ENCODE measurements at places on chromosomes 3 and 15. TPM values are rescaled to one million over a fixed set of nuclear protein-coding genes. Genes with fewer than 3 reads are reported as not detected.
A peak's percentile ranks its signal among the peaks of the same experiment; 100 is the strongest.

Gene STAC
- 1.2 TPM for total RNA-seq

GRCh38 chr3:187978433-187979011, 175.4 kb upstream of the LPP start:
- peaks cover 6% of the 10 kb centered on the region for H3K4me1 ChIP-seq
- no peaks in the 10 kb centered on the region for H3K27me3 ChIP-seq
- H3K27ac ChIP-seq: no peak overlapping the region
- H3K4me3 ChIP-seq: no peak overlapping the region
- no peak for DNase-seq
- no peaks in the 10 kb centered on the region for H3K36me3 ChIP-seq

DNA sequence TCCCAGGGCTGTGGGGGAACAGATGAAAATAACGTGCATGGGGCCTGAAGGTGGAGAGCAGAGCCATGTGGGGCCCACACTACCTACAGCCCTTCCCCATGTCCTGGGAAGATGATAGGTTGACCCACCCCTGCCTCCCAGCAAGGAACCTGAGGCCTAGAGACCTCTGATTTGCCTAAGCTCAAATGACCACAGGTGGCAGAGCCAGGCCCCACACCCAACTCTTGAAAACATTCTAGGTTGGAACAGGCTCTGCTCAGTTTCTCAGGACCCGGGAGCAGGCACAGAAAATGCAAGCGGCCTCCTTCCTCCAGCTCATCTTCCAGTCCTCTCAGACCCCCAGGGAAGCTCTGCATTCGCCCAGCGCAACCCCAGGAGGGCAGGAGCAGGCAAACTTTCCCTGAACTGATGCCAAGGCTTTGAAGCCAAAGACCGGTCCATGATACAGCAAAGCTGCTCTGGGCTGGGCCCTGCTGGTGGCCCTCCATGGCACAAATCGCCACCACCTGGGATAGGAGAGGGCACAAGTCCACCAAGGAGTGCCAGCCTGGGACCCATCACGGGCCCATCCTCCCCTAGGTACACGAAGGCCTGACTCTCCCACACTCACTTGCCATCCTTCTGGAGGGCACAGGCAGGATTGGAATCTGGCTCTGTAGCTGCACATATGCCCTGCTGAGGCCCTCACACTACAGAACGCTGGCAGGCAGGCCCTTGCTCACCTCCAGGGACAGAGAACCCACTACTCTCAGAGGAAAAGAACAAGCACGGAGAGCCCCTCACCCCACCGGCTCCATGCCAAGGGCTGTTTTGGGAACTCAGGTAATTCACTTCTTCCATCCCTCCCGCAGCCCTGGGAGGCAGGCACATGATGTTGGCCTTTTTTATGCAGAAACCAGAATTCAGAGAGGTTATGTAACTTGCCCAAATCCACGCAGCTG, 51.0 kb upstream of the FURIN start:
- H3K4me1 ChIP-seq: peaks cover 23% of the 10 kb centered on the region
- peaks cover 5% of the 10 kb centered on the region for H3K27me3 ChIP-seq
- H3K36me3 ChIP-seq: no peaks in the 10 kb centered on the region
- no peak for DNase-seq

Gene SH2D7
- not detected for total RNA-seq

DNA sequence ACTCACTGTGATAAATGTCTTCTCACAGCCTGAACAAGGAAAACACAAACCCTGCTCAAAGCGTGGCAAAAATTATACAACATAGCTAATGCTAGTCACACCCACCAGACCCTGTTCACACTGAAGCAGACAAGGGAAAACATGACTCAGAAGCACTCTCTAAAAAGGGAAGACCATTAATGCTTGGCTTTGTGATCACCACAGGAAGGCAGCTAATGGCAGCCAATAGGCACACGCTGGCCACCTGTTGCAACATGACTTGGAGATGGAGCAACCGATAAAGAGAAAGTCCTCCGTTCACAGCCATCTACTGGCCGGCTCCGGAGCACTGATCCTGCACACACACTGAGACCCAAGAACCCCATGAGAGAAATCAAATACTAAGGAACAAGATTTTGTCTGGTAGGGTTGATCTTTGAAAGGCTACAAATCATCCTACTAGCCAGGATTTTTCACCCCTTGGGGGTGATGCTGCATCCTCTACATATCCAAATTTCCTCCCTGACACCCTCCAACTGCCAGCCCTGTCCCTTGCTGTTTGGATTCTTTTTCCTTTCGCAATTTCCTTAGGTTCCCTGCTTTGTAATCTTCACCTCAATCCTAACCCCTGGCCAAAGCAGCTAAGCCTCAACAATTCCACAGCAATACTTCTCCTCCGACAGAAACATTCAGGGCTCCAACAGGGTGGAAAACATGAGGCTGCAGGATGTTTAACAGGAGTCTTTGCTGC, 3.2 kb downstream of the ZXDC start:
- H3K36me3 ChIP-seq: peaks cover 4% of the 10 kb centered on the region
- H3K4me1 ChIP-seq: peaks cover 27% of the 10 kb centered on the region
- peak overlapping the region; percentile 88 for H3K4me3 ChIP-seq

- peaks cover 3% of the 10 kb centered on the region for H3K4me1 ChIP-seq
- no peak for DNase-seq
- H3K36me3 ChIP-seq: no peaks in the 10 kb centered on the region
- no peak overlapping the region for H3K4me3 ChIP-seq
Observed at GRCh38 chr15:96336596-96337364, 6.3 kb downstream of the NR2F2 start.

GRCh38 chr3:178476886-178477285, 59.4 kb upstream of the KCNMB2 start:
- peak overlapping the region; percentile 16 for H3K27ac ChIP-seq
- no peak overlapping the region for H3K4me3 ChIP-seq
- H3K4me1 ChIP-seq: peaks cover 4% of the 10 kb centered on the region
- H3K36me3 ChIP-seq: no peaks in the 10 kb centered on the region
- no peaks in the 10 kb centered on the region for H3K27me3 ChIP-seq

DNA sequence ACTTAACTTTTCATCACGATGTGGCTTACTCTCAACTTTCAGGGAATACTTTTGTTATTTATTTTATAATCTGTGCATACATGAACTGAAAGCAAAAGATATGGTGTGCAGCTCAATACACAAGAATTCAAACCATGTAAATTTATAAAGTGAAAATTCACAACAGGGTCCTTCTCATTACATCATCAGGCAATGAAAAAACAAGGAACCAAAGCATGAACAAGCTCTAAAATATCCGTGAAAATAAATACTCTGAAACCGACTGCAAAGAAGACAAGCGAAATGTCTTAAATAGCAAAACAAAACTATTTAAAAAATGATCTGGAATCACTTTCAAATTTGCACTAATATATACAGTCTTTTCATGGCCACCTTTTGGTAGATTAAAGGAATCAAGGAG, 28.9 kb downstream of the GNB5 start:
- DNase-seq: no peak
- no peak overlapping the region for H3K27ac ChIP-seq
- no peak overlapping the region for H3K4me3 ChIP-seq
- H3K36me3 ChIP-seq: no peaks in the 10 kb centered on the region
- peaks cover 3% of the 10 kb centered on the region for H3K27me3 ChIP-seq

DNA sequence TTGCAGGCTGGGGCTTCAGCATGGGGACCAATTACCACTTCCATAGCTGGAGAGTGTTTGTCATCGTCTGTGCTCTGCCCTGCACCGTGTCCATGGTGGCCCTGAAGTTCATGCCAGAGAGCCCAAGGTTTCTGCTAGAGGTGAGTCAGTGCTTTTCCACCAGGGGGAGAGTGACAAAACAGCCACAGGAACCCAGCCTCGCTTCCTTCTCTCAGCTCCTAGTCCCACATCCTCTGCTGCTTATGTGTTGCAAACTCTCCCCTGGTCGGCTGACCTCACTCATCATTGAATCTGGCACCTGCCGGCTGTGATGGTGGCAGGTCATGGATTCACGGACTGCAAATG, 158.3 kb downstream of the SV2B start:
- no peaks in the 10 kb centered on the region for H3K4me1 ChIP-seq
- H3K36me3 ChIP-seq: no peaks in the 10 kb centered on the region
- DNase-seq: no peak
- no peak overlapping the region for H3K4me3 ChIP-seq

GRCh38 chr3:133441867-133442270, 42.0 kb downstream of the BFSP2 start:
- H3K36me3 ChIP-seq: peaks cover 9% of the 10 kb centered on the region
- DNase-seq: no peak
- no peak overlapping the region for H3K27ac ChIP-seq

Gene MYZAP
- total RNA-seq: not detected

GRCh38 chr3:113498221-113499005, 16.5 kb downstream of the SPICE1 start:
- H3K27ac ChIP-seq: no peak overlapping the region
- no peak overlapping the region for H3K4me3 ChIP-seq
- DNase-seq: no peak
- H3K4me1 ChIP-seq: no peaks in the 10 kb centered on the region
- peaks cover 2% of the 10 kb centered on the region for H3K27me3 ChIP-seq
- no peaks in the 10 kb centered on the region for H3K36me3 ChIP-seq

Gene TMEM42
- 9.6 TPM for total RNA-seq

GRCh38 chr3:187026317-187026670, 96.0 kb downstream of the ST6GAL1 start:
- no peak for DNase-seq
- peaks cover 8% of the 10 kb centered on the region for H3K27me3 ChIP-seq
- H3K27ac ChIP-seq: peak overlapping the region; percentile 36
- H3K36me3 ChIP-seq: no peaks in the 10 kb centered on the region
- H3K4me3 ChIP-seq: no peak overlapping the region
- H3K4me1 ChIP-seq: peaks cover 10% of the 10 kb centered on the region

Gene KNG1
- total RNA-seq: not detected

DNA sequence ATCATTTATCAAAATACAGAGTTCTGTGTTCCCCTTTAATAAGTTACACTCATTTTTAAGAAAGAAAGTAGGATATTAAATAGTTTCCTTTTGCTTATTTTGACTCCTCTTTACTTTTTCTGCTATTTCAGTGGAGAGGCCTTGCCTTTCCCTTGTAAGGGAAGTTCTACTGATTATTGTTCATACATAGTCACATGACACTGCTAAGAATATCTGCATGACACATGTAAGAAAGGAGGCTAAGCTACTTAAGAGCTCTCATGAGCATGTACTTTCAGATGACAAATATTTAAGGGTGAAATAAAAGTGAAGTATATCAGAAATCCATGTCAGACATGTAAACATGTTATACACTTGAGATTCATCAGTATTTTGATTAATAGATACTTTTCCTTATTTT, 39.0 kb downstream of the MYRIP start:
- no peaks in the 10 kb centered on the region for H3K27me3 ChIP-seq
- no peaks in the 10 kb centered on the region for H3K4me1 ChIP-seq
- no peaks in the 10 kb centered on the region for H3K36me3 ChIP-seq

- peaks cover 9% of the 10 kb centered on the region for H3K4me1 ChIP-seq
- no peak for DNase-seq
- H3K27me3 ChIP-seq: peaks cover 4% of the 10 kb centered on the region
- H3K4me3 ChIP-seq: no peak overlapping the region
Observed at GRCh38 chr3:134802428-134803050, 7.5 kb downstream of the EPHB1 start.

DNA sequence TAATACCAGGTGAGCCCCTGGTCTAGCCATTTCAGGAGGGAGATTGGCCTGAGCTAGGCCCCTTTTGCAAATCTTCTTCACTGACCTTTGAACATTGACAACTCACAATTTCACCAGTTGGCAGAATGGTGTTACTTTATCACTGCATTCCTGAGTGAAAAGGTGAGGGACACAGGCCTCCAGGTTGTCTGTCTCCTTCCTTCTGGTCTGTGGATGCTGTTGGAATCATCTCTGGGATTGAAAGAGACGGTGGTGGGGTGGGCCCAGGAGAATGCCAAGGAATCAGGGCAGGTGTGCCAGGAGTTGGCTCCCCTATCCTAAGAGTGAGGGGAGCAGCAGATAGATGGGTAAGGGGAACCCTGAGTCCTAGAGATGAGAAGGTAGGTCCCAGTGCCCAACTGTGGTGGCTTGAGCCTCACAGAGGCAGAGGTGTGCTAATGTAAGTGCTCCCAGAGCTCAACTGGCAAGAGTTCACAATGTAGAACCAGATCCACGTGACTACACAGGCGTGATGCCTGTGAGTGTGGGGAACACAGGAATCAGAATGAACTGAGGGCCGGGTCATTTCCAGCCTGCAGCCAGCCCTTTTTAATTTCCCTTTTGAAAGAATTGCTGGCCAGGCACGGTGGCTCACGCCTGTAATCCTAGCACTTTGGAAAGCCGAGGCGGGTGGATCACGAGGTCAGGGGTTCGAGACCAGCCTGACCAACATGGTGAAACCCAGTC, 11.2 kb downstream of the C3orf62 start:
- H3K27me3 ChIP-seq: peaks cover 2% of the 10 kb centered on the region
- H3K36me3 ChIP-seq: no peaks in the 10 kb centered on the region
- H3K4me1 ChIP-seq: no peaks in the 10 kb centered on the region
- no peak overlapping the region for H3K27ac ChIP-seq

- H3K27ac ChIP-seq: no peak overlapping the region
- H3K4me3 ChIP-seq: no peak overlapping the region
- H3K27me3 ChIP-seq: peaks cover 10% of the 10 kb centered on the region
- H3K36me3 ChIP-seq: no peaks in the 10 kb centered on the region
Observed at GRCh38 chr3:184350618-184351017, 10.8 kb downstream of the CLCN2 start.

DNA sequence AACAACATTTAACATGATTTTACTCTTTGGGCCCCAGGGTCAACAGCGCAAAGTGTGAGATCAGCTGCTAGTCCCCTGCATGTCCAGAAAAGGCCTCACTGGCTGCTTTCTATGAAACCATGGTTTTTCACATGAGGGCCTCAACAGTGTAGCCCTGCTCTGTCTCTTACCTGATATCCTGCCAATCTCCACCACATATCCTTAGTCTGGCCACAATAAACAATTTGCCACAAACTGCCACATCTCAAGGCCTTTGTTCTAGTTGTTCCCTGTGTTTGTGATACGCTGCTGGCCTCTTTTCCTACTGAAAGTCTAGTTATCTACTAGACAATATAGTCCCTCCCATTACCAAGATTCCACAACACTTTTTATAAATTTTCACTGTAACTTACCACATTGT, 17.7 kb downstream of the VPS39 start:
- peaks cover 5% of the 10 kb centered on the region for H3K36me3 ChIP-seq
- DNase-seq: no peak
- H3K27me3 ChIP-seq: no peaks in the 10 kb centered on the region
- no peak overlapping the region for H3K27ac ChIP-seq

DNA sequence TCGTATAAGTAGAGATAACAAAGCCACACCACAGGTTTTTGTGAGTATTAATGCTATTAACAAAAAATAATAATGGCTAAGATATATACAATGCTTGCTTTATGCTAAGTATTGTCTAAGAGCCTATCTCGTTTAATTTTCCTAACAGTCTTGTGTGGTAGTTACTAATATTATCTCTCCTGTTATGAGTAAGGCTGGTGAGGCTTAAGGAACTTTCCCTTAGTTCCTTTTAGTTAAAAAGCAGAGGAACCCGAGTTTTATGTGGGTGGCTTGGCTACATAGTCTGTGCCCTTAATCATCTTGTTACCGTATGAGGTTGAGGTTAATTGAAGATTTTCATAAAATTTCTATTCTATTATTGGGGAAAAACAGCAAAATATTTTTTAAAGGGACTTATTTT, 218.4 kb downstream of the SOX2 start:
- H3K4me1 ChIP-seq: no peaks in the 10 kb centered on the region
- H3K4me3 ChIP-seq: no peak overlapping the region

Gene TF
- total RNA-seq: 2.3 TPM

- peak overlapping the region; percentile 57 for H3K4me3 ChIP-seq
- H3K4me1 ChIP-seq: peaks cover 56% of the 10 kb centered on the region
- no peaks in the 10 kb centered on the region for H3K36me3 ChIP-seq
- peaks cover 2% of the 10 kb centered on the region for H3K27me3 ChIP-seq
- H3K27ac ChIP-seq: peak overlapping the region; percentile 21
Observed at GRCh38 chr3:16905704-16906103, 20.9 kb downstream of the PLCL2 start.

GRCh38 chr3:178480795-178481194, 55.4 kb upstream of the KCNMB2 start:
- no peak overlapping the region for H3K27ac ChIP-seq
- peaks cover 5% of the 10 kb centered on the region for H3K36me3 ChIP-seq
- DNase-seq: no peak
- H3K4me1 ChIP-seq: peaks cover 10% of the 10 kb centered on the region

Gene FURIN
- total RNA-seq: 26.5 TPM
